ENCODE measurements at places on chromosomes 3 and 15. TPM values are rescaled to one million over a fixed set of nuclear protein-coding genes. Genes with fewer than 3 reads are reported as not detected.

- DNase-seq: no peak
These were observed 113.8 kb upstream of the KCNMB2 start for GRCh38 chr3:178422406-178422805.

GRCh38 chr3:18237251-18238005 lies 187.7 kb downstream of the SATB1 start:
- DNase-seq: peak; percentile 25

DNA sequence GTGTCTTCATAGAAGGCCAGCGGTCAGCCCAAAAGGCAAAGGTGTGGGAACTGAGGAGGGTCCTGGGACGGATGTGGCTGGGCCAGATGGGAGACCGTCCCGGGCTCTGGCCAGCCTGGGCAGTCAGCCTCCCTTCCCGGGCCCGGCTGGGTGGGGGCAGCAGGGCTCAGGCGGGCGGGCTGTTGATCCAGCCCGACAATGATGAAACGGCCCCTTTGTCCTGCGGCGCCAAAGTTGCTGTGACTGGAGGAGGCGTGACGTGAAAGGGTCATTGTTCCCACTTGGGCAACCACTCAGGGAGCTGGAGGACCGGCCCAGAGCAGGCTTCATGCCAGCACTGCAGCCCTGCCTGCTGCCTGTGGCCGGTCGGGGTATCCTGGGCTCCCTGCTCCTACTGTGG lies 16.5 kb downstream of the DUSP7 start:
- peak; percentile 40 for DNase-seq

- no peak for DNase-seq
These were observed 59.2 kb downstream of the IL12A start for GRCh38 chr3:160047876-160048275.

- DNase-seq: no peak
These were observed 82.2 kb upstream of the VEPH1 start for GRCh38 chr3:157585386-157585785.

DNA sequence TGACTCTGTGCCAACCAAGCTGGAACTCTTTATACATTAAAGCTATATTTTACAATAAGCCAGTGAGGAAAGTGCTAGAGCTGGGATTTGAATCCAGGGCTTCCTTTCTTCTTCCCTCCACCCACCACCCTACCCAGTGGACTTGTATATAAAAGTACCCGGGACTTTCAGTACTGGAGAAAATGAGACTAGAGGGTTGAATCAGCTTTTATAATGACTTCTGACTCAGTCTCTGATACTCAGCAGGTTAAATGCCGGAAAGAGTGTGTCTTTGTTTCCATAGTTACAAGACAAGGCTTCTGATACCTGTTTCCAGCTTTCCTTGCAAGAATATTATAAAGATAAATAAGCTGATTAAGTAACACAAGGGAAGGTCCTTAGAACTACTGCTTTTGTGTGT lies 80.9 kb downstream of the FRMD4B start:
- DNase-seq: peak; percentile 69

DNA sequence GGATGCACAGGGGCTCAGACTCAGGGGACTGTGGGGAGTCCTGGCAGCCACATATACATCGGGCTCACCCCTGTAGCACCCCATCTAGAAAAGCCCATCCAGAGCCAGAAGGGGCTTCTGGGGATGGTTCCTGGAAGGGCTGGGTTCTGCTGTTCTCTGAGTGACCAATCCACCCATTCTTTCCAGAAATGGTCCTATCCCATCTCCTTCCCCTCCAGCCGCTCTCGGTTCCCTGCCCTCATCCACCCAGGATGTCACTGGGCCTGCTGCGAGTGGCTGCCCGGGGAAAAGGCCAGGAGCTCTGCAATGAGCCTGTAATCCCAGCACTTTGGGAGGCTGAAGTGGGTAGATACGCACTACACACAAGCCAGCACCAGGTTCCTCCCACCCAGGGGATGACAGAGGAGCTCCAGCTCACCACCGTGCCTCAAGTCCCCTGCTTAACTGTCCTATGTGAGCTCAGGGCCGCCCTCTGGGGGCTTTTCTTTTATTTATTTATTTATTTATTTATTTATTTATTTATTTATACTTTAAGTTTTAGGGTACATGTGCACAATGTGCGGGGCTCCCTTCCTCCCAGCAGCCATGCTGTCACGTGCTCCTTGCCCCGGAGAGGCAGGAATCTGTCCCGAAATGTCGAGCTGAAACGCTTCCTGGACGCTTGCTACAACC lies 13.6 kb upstream of the CSK start:
- peak; percentile 38 for DNase-seq

The CMTM6 gene
- total RNA-seq: 104 TPM

The CCR4 gene
- total RNA-seq: under 0.01 TPM

- no peak for DNase-seq
These were observed 80.3 kb downstream of the STAG1 start for GRCh38 chr3:136671921-136672320.

- peak; percentile 71 for DNase-seq
These were observed 101.0 kb upstream of the CPNE4 start for GRCh38 chr3:132135628-132136333.

The PDCD6IP gene
- 106 TPM for total RNA-seq

GRCh38 chr3:39651993-39652739 lies 157.2 kb upstream of the MYRIP start:
- DNase-seq: no peak

The NR1I2 gene
- total RNA-seq: not detected
